Head of caudate nucleus (tissue), 42 donors: ENCODE measurements at places on chromosomes 5 and 9.
A peak's percentile ranks its signal among the peaks of the same experiment; 100 is the strongest.

GRCh38 chr5:103021314-103021713 is 98.6 kb downstream of the GIN1 start:
- DNase-seq: no peak

- DNase-seq: no peak
Observed at GRCh38 chr5:37696190-37697021, 143.4 kb downstream of the GDNF start.

DNA sequence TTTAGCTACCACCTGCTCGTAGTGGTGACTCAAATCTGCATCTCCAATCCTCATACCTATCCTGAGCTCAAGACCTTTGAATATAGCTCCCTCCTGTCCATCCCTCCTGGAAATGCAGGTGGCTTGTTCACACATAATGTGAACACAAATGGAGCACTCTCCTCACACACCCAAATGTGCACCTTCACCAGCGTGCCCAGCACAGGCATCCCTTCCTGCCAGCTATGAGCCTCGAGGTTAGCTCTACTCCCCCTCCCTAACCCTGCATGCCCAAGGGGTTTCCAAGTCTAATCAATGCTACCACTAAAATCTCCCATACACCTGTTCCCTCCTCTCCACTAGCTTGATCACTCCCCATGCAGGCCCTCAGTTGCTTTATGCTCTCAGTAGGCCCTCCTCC is 2.2 kb upstream of the TGFBI start:
- DNase-seq: no peak

DNA sequence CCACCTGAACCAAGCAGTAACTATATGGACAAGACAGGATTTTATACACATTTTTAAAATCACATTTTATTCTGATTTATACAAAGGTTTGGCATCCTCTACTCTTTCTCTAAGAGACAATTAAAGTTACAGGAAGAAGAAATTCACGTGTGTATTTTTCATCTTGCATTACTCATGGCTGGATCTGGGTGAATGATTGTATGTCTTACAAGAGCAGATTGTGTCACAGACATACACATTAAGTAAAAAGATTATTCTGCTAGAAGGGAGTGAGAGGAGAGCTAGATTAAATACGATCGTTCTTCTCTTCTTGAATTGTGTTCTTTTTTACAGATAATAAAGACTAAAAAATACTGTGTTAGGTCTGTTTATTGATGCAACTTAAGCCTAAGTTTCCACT is 20.8 kb upstream of the CEP120 start:
- no peak for DNase-seq

- no peak for DNase-seq
Observed at GRCh38 chr5:131747180-131748105, 49.4 kb downstream of the FNIP1 start.

GRCh38 chr9:10268531-10269485 is 344.0 kb downstream of the PTPRD start:
- DNase-seq: peak; percentile 38

- DNase-seq: no peak
Observed at GRCh38 chr5:74623748-74624408, 16.6 kb downstream of the ENC1 start.

DNA sequence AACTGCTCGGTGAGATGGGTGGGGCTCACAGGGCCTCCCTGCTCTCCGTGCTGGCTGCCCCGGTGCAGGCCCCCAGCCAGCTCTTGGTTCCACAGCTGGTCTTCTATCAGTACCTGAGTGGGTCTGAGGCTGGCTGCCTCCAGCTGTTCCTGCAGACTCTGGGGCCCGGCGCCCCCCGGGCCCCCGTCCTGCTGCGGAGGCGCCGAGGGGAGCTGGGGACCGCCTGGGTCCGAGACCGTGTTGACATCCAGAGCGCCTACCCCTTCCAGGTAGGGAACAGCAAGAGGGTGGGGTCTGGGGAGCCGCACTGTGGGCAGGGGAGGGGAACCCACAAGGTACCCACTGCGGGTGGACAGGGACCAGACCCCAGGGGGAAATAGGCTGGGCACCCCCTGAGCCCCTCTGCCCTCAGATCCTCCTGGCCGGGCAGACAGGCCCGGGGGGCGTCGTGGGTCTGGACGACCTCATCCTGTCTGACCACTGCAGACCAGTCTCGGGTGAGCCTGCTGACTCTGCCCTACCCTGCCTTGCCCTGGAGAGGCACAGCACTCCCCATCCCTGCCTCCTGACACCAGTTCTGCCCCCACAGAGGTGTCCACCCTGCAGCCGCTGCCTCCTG is 2.8 kb downstream of the MAMDC4 start:
- DNase-seq: no peak

DNA sequence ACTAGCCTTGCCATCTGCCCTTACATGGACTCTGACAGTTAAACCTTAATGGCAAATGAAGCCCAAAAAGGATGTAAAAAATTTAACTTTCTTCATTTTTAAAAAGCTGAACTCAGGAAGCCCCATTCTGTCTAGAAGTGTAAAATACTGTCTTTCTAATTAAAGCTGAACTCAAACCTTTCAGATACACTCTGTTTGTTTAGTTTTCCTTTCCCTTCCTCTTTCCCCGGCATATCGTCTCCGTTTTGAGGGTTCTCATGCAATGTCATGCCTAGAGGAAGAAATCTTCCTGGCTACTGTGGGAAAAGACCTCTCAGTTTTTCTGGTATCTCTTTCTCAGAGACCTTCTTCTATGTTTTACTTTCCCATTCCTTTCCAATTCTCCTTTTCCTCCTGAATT is 841.5 kb downstream of the DTWD2 start:
- no peak for DNase-seq

DNA sequence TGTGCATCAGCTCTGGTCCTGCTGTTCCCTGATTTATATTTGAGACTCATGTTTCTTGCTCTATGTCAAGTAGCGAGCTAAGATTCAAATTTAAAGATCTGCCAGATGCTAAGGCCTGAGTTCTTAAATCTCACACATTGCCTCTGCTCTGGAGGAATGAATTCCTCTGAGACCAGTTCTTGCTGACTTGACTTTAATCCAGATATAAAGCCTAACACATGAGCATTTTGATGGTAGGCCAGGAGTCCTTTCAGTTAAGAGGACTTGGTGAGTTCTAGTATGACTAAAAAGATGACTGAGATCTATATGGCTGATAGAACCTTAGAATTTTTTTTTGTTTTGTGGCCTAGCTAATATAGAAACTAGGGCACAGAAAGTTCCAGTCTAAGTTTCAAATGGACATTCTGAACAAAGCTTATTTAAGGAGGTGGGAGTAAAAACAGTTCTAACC is 1.3 kb upstream of the INIP start:
- no peak for DNase-seq

- DNase-seq: no peak
Observed at GRCh38 chr5:19910136-19910535, 77.9 kb downstream of the CDH18 start.

DNA sequence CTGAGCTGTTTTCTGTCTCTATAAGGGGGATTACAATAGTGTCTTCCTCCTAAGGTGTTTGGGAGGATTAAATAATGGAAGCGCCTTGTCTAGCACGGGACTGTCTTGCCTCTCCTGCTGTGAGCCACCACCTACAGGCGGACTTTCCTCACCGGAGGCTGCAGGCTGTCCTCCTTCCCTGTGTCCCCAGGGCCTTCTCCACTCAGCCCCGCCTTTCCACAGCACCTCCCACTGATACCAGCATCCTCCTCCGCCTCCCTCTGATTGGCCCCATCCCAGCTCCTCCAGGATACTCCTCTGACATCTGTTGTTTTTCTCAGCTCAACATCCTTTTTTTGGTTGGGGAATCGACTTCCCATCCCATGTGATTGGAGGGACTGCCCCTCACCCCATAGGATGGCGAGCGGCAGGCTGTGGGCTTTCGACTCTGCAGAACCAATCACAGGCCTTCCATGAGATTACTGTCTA is 851 bp upstream of the ZDHHC12 start:
- peak; percentile 82 for DNase-seq

DNA sequence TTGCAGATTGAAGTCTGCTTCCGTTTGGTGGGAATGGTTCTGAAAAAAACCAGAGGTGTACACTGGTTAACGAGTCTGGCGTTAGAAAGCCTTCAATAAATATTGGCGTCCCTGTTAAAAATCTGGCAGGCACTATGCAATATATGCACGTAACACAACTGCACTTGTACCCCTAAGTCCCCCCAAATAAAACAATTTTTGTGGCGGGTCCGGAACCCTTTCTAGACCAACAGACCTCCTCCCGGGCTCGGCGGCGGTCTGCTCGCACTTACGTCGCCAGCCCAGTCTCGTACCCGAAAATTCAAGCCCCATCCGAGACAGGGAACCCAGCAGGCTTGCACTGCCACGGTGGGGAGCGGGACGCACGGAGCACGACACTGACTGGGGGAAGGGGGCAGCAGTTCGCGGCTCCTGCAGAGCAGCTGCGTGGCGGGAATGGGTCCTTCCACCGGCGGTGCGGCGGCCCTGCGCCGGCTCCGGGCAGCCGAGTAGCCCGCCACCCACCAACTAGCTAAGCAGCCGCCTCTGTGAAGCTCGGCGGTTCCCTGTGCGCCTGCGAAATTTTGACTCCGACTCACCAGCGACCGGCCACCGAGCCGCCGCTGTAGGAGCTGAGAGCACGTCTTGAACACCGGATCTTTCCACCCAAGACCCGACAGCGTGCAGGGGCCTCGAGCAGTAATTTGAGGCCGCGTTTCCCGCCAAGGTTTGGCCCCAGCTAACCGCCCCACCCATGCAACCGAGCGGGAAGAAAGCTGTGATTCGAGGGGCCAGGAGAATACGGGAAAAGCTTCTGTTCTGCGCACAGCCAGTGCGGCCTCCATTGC is 3.9 kb downstream of the MCIDAS start:
- no peak for DNase-seq

- no peak for DNase-seq
Observed at GRCh38 chr9:113350107-113350661, 843 bp downstream of the BSPRY start.

DNA sequence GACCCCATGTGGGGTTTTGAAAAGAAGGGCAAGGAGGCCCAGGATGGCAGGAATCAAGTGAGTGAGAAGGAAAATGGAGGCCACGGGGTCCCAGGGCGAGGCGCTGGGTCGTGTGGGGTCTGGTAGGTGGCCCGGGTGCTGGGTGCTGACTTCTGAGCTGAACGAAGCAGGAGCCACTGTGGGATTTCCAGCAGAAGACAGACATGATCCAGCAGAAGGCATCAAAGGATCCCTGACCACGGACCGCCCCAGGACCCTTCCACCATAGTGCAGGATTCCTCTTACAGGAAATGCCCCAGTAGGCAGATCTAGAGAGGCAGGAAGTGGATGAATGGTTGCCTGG is 106.7 kb downstream of the ADAMTS2 start:
- no peak for DNase-seq

GRCh38 chr9:14661421-14662059 is 31.7 kb downstream of the ZDHHC21 start:
- no peak for DNase-seq

DNA sequence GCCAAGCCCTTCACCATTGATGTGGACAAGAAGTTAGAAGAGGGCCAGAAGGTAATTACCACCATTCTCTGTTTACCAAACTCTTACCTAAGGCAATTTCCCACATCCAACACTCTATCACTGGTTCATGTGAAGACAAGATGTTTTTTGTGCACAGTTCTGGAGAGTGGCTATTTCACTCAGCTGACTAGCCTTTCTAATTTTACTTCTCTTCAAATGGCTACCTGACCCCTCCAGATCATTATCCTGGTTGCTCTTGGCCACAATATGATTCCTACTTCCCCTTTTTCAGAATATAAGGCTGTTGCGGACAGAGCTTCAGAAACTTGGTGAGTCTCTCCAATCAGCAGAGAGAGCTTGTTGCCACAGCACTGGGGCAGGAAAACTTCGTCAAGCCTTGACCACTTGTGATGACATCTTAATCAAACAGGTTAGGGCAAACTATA is 7.1 kb downstream of the KIF20A start:
- DNase-seq: no peak

DNA sequence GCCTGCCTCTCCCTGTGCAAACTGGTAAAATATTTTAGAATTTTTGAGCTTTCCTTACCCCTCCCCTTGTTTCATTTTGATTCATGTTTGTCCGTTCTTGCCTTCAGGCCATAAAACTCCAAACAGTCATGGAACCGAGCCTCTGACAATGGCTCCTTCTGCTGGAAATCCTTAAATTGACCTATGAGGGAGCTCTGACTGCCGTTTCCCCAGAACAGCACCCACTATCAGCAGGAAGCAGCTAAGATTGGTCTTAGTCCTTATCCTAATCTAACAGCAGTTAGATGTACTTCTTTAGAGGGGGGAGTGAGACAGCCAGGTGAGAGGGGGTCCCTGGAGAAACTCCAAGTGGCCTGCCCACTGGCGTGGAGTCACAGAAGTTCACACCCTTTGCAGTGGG is 106.7 kb downstream of the FAM174A start:
- no peak for DNase-seq

DNA sequence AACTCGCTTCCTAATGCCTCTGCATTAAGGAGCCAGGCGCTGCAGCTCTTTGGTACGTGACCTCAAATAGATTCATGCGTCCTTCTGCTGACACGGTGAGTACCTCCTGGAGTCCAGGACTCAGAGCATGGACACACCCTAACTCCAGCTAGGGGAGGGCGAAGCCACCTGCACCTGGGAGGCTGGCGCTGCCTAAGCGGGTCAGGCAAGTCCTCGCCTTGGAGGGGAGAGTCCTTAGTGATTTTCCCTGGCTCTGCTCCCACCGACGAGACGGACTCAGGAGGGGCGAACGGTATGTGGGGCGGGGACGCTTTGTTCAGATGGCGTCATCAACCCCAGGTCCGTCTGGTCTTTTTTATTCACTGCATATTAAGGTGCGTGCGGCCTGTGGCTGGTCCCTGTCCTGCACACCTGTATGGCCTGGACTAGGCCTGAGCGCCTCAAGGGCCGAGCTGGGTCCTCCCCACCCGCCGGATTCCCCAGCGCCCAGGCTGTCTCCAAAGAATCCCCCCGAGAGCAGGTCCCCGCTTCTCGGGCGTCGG is 50.3 kb downstream of the NSUN2 start:
- DNase-seq: no peak

DNA sequence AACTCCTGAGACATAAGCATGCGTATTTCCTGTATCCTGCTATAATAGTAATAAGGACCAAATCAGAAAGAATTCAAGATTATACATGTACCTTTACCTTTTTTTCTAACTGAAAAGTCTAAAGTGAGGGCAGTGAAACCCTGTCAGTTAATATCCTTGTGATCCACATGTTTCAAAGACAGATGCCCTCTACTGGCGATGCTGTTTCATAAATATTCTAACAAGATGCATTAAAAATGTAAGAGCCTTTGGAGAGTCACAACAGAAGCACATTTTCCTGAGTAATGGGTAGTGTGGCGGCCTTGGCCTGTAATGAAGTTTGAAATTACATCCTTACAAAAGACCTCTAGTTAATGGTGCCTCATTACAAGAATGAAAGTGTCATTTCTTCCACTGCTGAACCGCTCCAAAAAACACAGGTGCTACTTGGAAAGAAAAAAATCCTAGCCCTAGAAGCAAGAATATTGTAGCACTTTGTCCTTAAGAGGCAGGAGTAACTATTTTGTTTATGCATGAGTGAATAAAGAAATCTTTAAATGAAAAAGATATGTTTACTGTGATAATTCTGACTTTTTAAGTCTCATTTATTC is 232.6 kb downstream of the EPB41L4A start:
- DNase-seq: no peak

GRCh38 chr9:134011401-134011800 is 13.9 kb upstream of the BRD3OS start:
- DNase-seq: no peak

GRCh38 chr9:79061752-79062616 is 509.8 kb upstream of the TLE4 start:
- no peak for DNase-seq

- no peak for DNase-seq
Observed at GRCh38 chr5:6711409-6712141, 1.7 kb upstream of the TENT4A start.
